ENCODE measurements at places on chromosomes 4 and X.

GRCh38 chrX:42524379-42524778, 253.6 kb downstream of the PPP1R2C start:
- DNase-seq, result no peak

DNA sequence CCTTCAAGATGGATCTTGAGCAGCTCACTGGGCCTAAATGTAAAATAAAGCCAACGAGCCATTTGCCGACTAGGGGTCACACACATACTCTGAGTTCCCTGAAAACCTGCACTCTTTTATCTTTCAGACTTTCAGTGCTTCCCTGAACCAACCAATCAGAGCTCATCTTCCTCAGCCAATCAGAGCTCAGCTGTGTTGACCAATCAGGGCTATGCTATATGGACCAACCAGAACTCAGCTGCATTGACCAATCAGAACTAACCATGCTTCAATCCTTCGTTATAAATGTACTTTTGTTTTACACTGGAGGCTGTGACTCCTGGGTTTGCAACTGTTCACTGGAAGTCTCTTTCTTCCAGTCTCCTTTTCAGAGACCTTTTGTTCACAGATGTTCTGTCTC, 19.3 kb downstream of the SLC25A53 start:
- DNase-seq, result no peak

DNA sequence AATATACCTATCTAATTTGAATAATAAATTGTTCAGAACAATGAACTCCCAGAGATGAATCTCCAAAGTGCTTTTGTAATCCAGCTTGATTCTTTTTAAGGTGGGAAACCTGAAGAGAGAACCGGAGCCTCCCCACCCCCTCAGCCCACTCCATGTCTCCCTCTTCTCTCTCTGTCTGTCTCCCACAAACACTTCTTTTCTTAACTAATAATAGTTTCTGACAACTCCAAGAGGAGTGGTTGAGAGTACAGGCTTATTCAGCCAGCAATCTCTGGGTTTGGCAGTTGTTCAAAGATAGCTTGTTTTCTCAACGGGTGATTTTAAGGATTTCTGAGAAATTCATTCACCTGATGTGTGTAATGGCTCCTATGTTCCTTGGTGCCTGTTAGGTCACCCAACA, 23.4 kb downstream of the PPP4R3C start:
- no peak for DNase-seq

DNA sequence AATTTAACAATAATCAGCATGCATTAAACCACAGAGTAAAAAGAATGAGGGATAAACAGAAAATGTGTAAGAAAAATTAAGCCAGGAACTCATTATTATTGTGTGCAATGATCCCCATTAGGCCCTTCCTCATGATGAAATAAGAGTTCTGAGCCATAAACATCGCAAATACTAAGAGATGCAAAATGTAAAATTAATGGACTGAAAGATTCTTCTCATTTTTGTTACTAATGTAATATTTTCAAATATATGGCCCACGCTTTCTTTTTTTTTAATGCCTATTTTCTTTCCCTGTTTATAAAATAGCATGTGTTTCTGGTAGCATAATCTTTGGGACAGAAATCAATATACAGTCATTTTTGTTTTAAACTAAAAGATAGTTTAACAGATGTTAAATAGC, 281.0 kb downstream of the PDGFC start:
- no peak for DNase-seq

DNA sequence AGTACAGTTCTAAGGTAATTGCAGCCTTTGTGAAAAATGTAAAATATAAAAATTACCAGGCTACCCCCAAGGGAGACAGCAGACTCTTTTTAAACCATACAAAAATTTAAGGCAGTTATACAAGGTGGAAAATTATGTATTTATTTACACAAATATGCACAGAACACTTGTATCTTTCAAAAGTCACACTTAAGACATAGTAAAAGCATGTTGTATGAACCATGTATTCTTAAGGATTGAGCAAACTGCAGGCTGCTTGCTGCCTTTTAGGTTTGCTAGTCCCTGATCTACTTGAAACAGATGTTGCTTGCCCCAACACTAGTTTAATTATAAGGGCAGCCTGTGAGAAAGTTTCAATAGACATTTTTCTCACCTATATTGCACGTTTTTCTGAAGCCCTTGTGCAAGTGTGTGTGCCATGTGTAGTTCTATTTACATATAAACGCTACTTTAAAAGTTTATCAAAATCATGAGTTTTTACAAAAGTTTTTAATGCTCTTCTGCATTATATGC, 72.8 kb downstream of the PRSS12 start:
- DNase-seq, result peak; percentile 21

DNA sequence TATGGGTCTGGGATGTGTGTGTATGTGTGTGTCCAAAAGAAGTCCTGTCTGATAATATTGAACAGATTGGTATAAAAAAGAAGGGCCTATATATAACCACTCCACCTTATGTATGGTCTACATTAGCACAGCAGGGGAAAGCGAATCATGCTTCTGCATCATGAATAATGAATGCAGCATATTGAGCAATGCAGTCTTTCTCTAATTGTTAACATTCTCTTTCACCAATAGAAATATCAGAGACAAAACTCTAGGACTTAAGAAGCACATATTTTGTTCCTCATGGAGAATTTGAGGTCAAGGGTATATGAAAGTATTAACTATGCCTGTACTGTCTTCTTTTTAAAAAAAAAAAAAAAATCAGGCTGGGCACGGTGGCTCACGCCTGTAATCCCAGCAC, 264.3 kb upstream of the NOCT start:
- DNase-seq, result no peak

DNA sequence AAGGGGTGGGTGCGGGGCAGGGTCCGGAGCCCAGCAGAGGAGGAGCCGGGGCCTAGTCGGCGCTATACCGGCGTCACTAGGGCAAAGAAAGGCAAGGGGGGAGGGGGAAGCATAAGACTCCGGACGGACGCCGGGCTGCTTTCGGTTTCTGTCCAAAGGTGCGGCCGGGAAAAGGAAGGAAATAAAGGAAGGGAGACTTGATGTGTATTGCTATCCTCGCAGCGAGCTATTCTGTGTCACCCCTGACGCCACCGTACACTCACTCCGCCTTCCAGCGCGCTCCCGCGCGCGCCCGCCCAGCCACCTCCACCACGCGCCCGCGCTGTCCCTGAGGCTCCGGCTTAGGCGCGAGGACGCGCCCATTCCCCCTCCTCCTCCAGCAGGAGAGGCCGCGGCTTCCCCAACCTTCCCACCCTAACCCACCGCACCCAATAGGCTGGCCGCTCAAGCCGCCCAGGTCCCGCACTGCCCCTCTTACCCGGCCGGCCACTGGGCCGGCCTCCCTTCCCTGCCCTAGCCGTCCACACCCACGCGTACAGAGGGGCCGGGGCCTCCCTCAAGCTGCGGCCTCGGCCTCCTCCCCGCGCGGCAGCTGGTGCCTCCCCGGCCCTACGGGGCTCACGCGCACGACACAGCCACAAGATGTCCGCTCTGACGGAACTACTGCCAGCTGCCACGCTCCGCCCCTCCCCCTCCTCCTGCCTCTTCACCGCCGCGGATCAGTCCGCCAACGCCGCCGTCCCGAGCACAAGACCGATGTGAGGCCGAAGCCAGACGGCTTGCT, at the start of gene UBE2D3:
UBE2D3 (minus strand) TSS at position 662 of the 784 bp plus-strand sequence. CDS start 1,043 bp downstream, outside the sequence.
- peak; percentile 94 for DNase-seq

DNA sequence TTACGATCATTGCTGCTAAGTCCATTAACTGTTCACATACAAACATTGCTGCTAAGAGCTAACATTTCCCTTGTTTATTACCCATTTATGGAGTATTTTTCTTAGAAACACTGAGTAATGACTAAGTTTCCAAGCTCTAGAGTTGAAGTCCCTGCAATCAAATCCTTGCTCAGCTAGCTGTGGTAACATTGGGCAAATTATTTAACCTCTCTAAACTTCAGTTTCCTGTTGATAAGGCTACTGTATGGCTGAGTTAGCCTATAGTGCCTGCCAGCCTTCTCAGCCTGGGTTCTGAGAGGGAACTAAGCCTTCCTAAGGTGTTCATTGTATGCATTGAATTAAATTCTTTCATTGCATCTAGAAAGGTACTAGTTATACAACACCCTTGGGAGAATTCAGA, 15.2 kb upstream of the SCOC start:
- no peak for DNase-seq

DNA sequence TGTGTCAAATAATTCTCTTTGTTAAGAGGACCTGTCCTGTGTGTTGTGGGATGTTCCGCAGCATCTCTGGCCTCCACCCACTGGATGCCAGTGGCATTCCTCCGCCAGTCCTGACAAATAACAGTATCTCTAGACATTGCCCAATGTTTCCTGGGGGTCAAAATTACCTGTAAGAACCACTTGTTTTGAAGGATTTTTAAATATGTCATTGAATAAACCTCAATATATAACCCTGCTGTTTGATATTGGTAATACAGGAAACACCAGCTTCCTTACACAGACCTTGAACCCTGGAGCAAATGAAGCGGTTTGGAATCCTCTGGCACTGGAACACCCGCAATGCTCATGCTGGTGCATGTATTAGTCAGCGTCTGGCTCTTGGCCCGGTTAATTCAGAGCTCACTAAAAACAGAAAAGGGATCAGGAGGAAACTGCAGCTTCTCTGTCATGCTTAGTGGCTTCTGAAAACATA, 101.3 kb downstream of the TBL1X start:
- peak; percentile 36 for DNase-seq

DNA sequence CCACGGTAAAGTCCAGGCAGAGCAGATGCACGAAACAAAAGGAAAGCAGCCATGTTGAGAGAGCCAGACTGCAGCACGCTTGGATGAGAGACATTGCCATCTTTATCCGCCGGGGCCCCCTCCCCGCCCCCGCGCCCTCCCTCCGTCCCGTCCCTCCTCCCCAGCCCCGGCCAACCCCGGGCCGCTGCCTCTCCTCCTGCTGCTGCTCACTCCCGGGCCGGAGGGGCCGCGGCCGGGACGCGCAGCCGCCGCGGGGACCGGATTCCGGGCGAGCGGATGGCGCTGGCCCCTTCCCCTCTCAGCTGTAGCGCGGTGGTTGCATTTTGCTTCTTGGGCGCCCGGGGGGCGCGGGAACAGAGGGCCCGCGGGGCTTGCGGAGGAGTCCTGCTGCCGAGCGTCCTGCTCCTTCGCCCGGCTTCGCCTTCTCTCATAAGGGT, 542 bp downstream of the RNF150 start:
- DNase-seq, result no peak

DNA sequence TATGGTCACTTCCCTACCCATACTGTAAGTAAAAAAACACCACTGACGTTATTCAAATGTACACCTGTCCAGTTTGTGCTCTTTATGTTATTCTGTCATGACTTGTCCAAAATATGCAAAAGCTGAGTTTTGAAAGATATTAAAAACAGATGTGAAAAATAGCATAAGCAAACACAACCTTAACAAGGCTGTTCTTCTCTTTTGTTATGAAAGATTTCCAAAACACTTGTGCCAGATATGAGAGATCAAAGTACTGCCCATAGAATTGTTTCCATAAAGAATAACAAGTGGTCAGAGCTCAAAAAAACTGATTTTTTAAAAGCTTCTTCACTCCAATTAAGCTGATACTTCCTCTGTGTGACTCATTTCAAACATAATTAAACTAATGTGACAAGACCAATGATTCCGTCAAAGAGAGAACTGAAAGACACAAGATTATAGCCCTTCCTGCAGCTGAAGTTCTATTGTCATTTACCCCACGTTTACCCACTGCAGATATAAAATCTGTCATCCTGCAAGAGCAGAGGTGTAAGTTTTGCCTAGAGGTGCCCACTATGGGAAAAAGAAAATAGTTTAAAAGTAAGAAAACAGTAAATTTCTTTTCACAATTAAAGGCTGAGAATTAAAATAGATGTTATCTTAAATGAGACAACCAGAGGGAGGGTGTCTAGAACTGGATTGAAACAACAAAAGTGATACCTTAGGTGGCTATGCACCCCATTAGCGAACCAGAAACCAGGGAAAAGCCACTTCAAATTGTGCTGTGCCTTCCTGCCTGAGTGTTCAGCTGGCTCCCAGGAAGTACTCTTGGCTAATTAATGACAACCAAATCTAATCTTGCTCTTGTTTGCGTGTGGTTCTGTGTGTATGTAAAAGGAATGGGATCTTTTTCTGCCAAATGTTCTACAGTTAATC, 30.1 kb downstream of the RASSF6 start:
- DNase-seq, result no peak

DNA sequence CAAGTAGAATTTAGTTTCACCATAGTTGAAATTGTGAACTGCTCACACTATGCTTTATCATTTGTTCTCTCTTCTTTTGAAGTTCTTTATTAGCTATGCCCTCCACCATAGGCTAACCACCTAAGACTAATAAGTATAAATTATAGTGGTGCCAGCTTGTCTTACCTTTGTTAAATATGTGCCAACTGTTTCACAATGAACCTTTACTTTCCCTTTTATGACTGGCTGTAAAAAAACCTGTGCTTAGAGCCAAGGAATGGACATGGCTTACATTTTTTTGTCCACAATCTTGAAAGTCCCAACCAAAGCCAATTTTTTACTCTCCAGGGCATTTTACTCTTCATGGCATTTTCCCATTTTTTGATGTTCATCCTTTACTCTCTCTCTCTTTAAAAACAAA, 123.5 kb upstream of the LEF1 start:
- DNase-seq, result no peak

GRCh38 chr4:181796502-181796901, 446.7 kb upstream of the TENM3 start:
- no peak for DNase-seq

- DNase-seq, result no peak
Measured at GRCh38 chr4:53748328-53748772, 157.1 kb upstream of the LNX1 start.

- DNase-seq, result no peak
Measured at GRCh38 chr4:83418211-83418610, 37.4 kb downstream of the HELQ start.

- no peak for DNase-seq
Measured at GRCh38 chr4:105894660-105895582, at the start of gene NPNT. NPNT (plus strand) TSS chr4:105895471; CDS start chr4:105895653, 182 bp downstream.

DNA sequence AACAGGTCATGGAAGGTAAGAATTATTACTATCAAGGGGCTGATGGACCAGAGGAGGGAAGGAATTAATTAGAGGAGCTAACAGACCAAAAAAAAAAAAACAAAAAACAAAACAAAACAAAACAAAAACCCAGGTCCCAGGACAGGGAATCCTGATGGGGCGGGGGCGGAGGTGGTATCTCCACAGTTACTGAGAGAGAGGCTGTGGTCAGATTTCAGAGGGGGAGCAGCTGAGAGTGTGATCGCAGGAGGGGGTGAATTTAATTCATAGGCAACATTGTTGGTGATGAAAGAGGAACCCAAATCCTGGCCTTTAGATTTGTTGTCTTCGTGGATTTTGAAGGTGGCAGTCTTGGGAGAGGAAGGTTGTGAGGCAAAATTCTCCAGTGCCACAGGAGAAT, 389.4 kb downstream of the UNC5C start:
- no peak for DNase-seq

- no peak for DNase-seq
Measured at GRCh38 chrX:10709276-10709675, 88.9 kb upstream of the MID1 start.

DNA sequence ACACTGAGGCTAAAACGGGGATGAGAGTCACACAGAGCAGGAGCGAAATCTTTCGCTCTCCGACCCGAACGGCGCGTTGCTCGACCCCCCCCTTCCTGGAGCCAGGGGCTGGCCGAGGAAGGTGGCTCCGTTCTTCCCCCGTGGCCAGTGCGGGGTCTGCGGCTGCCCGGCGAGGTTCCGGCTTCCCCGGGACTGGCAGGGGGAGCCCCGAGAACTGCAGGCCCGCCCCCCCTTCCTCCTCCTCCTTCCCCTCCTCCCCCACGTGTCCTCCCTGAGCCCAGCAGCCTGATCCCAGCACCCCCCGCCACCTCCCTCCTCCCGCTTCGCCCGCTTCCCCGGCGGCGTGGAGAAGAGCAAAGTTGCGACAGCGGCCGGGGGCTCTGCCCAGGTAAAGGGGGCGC, 2.4 kb upstream of the BCORL1 start:
- no peak for DNase-seq

GRCh38 chr4:74539044-74539790, 94.3 kb downstream of the AREG start:
- DNase-seq, result no peak
